ENCODE measurements at places on chromosomes 6 and 20. TPM values are rescaled to one million over a fixed set of nuclear protein-coding genes. Genes with fewer than 3 reads are reported as not detected.

GRCh38 chr6:90663873-90664272 is 77.0 kb upstream of the MAP3K7 start:
- H3K4me1 ChIP-seq, result no peaks in the 10 kb centered on the region
- no peaks in the 10 kb centered on the region for H3K27me3 ChIP-seq
- no peak overlapping the region for H3K27ac ChIP-seq
- no peak for DNase-seq
- H3K36me3 ChIP-seq, result no peaks in the 10 kb centered on the region

DNA sequence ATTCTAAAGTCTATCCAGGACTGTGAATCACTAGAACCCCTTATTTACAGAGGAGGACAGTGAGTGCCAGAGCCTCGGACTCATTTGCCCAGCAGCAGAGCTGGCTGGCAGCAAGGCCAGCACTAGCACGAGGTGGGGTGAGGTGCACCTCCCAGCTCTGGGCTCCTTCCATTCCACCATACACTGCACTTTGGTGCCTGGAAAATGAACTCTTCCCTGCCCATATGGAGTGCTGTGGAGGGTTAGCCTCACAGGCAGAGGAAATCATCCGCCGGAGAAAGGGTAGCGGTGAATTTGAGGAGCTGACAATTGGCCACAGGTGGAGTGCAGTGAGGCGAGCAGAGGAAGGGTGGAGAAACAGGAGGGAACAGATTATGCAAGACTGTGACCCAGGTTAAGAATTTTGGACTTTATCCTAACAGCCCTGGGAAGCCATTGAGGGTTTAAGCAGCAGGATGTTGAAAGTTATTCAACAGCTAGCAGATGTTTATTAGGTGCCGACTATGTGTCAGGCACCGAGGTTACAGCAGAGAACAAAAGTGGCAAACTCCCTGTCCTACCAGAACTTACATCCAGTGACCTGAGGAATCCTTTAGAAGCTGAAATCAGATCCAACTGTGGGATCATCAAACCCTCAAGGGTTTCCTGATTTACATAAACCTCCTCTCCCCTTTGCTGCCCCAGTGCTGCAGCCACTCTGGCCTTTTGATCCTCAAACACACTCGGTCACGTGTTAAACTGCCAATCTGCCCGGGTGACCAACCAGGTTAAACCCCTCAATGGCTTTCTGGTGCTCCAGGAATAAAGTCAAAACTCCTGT is 6.2 kb downstream of the TRIM26 start:
- no peaks in the 10 kb centered on the region for H3K27me3 ChIP-seq
- H3K27ac ChIP-seq, result peak overlapping the region; percentile 27
- no peak for DNase-seq
- no peak overlapping the region for H3K4me3 ChIP-seq

DNA sequence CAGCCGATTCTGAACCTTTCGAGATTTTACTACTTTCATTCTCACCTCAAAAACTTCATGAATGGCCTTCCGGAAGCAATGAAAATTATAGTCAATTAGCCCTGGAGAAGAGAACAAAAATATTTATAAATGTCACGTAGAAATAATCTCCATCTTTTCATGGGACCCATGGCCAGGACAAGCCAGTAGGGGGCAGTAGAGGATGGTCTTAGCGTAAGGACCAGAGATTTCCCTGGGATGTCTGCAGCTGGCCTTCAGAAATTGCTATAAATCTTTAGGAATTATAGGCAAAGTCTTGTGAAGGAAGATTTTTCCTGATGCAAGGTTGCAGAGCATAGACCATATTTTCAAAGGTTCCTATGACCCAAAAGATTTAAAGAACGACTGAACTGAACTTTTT is 15.6 kb upstream of the UBE2J1 start:
- no peaks in the 10 kb centered on the region for H3K4me1 ChIP-seq
- no peak for DNase-seq
- no peak overlapping the region for H3K4me3 ChIP-seq

DNA sequence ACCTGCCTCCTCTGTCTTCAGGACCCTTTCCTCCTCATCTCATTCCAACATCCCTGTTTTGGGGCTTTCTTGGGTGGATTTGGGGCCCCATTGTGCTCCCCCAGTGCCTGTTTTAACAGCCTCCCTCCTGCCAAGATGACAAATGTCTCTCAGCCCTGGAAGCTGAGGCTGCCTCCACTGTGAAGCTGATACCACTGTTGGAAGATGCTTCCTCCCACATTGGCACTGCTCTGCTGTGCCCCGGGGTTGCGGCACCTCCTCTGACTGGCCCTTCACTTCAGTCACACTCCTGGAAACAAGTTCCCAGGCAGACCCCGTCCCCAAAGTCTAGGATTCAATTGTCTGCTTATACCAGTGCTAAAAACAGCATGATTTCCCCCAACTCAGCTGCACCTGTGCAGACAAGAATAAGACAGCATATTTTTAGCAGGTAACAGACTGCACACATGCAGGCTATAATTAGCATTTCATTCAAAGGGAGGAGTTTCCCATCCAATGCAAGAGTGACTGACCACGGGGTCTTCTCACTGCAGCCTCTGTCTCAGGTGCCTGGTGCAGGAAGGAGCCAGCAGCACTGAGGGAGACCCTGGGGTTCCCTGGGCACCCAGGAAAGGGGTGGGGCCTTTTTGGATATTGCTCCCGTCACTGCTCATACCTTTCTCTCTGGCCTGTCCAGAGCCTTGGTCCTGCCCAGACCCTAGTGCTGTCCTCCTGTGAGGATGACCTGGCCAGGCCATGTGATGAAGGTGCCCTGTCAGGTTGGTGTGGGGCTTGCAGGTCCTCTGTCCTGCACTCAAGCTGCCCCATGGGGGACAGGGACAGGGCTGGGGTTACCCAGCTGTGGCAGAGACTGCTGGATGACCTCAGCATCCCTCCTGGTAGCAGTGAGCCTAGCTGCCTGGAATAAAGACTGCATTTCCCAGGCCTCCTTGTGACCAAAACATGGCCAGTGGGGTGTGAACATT is 31.5 kb upstream of the SULF2 start:
- H3K4me1 ChIP-seq, result no peaks in the 10 kb centered on the region
- H3K27me3 ChIP-seq, result peaks cover 16% of the 10 kb centered on the region
- no peak overlapping the region for H3K4me3 ChIP-seq
- no peak for DNase-seq
- H3K36me3 ChIP-seq, result no peaks in the 10 kb centered on the region

DNA sequence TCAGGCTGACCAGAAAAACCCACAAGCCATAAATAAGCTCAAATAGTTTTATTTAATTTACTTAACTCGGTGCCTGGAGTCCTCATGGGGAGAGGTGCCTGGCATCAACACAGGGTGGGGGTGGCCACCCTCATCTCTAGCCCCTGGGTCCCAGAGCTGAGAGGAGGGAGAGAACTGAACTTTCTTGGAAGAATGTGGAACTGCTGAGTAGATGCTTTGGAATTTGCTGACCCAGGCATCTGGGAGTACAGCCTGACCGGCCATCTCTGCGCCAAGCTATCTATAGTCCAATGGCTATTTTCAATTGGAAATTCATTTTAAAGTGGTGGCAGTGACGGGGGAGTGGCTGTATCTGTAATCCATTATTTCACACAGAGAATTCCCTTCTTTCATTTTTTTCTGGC is 104.8 kb downstream of the CDH26 start:
- H3K4me3 ChIP-seq, result no peak overlapping the region
- DNase-seq, result no peak
- no peaks in the 10 kb centered on the region for H3K36me3 ChIP-seq
- H3K4me1 ChIP-seq, result no peaks in the 10 kb centered on the region
- peaks cover 2% of the 10 kb centered on the region for H3K27me3 ChIP-seq

DNA sequence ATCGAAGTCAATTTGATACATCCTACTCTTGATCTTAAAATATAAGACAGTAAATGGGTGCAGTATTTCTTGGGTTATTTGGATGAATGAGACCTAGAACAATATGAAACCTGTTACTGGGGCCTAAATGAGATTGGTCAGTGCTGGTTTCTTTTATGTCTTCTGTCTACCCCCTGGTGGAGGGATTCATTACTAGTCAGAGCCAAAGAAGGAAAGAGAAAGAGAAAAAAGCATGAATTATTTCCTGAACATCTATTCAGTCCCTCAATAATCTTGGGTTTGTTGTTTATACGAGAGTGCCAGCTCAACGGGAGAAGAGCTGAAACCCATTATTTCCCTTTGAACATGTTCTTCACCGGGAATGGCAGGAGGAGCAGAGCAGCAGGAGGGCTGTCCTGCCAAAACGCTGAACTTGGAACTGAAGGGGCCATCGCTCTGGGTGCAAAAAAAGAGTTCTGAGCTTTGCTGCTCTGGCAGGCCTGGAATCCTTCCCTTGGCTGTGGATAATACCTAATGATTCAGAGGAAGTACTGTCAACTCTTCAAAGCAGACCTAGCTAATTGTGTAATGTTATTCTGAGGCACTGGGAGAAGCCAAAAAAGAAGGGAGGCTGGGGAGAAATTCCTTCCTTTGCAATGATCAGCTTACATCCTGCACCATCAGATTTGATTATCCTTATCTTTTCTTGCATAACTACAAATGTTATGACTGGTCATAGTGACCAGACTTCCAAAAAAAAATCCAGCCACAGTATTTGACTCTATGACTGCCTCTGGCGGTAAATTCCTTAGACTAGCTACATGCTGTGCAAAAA is 72.0 kb downstream of the BLOC1S5 start:
- no peak for DNase-seq
- no peaks in the 10 kb centered on the region for H3K36me3 ChIP-seq
- H3K27me3 ChIP-seq, result no peaks in the 10 kb centered on the region
- H3K4me1 ChIP-seq, result no peaks in the 10 kb centered on the region
- no peak overlapping the region for H3K27ac ChIP-seq

- no peak overlapping the region for H3K4me3 ChIP-seq
- no peak overlapping the region for H3K27ac ChIP-seq
- no peak for DNase-seq
- no peaks in the 10 kb centered on the region for H3K4me1 ChIP-seq
- no peaks in the 10 kb centered on the region for H3K36me3 ChIP-seq
Observed at GRCh38 chr20:16216914-16217230, 356.4 kb downstream of the KIF16B start.

GRCh38 chr6:125746731-125747588 is 2.5 kb upstream of the HEY2 start:
- no peak for DNase-seq
- H3K4me1 ChIP-seq, result peaks cover 24% of the 10 kb centered on the region
- peaks cover 81% of the 10 kb centered on the region for H3K27me3 ChIP-seq
- H3K27ac ChIP-seq, result no peak overlapping the region

DNA sequence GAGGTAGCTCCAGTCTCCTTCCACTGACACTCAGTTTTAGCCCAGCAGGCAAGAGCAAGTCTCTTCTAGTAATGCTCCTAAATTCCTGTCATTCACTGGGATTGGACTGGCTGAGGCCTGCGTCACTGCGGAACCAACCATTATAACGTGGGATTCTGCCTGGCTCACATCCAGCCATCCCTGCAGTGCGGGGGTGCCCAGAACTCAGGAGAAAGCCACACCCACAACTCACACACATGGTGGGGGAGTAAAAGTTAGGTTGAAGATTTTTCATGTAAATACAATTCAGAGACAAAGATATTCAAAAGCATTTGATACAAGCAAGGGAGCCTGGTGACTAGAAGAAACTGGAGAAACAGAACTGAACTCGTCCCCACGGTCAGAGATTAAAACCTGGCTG is 504.0 kb upstream of the CDH4 start:
- no peak overlapping the region for H3K27ac ChIP-seq
- no peak overlapping the region for H3K4me3 ChIP-seq
- no peaks in the 10 kb centered on the region for H3K36me3 ChIP-seq
- no peak for DNase-seq
- no peaks in the 10 kb centered on the region for H3K4me1 ChIP-seq
- no peaks in the 10 kb centered on the region for H3K27me3 ChIP-seq

DNA sequence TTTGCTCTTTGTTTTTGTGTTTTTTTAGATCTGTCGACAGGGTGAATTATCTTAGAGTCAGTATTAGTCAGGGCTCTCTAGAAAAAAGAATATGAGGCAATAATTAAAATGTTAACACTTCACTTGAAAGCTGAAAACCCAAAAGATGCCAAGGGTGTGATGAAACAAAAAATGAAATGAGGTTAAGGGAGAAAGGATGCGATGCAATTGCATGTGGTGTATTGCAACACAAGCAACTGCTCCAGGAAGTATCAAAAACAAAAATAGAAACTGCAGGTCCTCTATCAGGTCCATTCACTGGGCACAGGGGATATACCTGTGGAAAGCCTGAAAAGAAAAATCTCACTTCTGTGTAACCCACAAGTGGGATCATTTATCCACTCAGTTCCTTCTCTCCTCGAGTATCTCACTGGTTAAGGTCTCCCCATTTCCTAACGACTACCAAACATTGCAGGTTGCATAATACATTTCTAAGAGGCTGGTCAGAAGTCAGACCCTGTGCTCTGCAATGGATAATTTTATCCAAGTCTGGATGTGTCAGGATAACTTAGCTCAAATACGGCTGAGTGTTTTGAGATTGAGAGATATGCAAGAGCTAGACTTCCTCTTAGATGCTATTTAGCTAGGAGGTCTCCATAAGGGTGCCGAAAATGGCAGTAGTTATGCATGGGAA is 257.7 kb upstream of the GJE1 start:
- H3K36me3 ChIP-seq, result no peaks in the 10 kb centered on the region
- H3K27me3 ChIP-seq, result no peaks in the 10 kb centered on the region
- no peaks in the 10 kb centered on the region for H3K4me1 ChIP-seq
- H3K4me3 ChIP-seq, result no peak overlapping the region
- no peak overlapping the region for H3K27ac ChIP-seq

DNA sequence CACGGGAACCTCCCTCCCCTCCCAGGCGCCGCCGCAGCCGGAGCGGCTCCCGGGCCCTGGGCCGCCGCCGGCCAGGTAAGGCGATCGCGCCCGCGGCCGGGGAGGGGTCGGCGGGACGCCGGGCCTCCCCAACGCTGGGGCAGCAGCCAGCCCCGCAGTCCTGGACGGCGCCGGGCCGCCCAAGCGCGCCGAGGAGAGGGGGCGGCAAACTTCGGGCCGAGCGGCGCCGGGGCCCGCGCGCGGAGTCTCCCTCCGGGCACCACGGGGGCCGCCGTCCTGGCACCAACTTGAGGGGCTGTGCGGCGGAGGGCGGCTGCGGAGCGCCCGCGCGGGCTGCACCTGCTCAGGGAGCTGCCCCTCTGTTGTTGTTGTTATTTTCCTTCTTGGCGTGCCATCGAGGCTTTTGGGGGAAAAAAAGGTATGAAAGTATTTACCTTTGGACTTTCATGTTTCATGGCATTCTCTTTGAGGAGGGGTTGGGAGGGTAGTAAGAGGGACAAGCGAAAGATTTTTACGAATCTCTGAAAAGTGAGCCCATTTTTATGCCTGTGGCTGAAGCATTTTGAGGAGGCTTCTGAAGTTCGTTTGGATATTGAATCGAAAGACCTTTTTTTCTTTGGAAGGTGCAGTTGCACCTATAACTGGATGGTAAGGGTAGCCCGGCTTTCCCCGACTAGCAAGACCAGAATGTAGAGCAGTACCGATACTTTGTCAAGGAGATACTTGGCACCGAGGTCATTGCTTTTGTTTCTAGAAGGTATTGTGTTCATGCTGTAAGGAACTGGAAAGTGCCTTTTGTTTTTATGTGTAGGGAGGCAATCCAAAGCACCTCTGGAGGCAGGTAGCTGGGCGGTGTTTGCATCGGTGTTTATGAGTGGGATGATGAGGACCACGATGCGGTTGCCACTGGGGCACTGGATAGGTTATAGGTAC is at the start of gene RNF182:
Gene RNF182, plus strand, starts transcription at position 4 of the 933 bp plus-strand sequence. CDS start 52,168 bp downstream, outside the sequence.
- H3K27me3 ChIP-seq, result no peaks in the 10 kb centered on the region
- H3K4me3 ChIP-seq, result peak within 1 kb of the TSS; percentile 72
- peaks cover 17% of the 10 kb centered on the region for H3K4me1 ChIP-seq
- no peaks in the 10 kb centered on the region for H3K36me3 ChIP-seq
- H3K27ac ChIP-seq, result peak within 1 kb of the TSS; percentile 84
- DNase-seq, result no peak

Gene MYBL2
- total RNA-seq, result 138 TPM

Gene CAGE1
- not detected for total RNA-seq

Gene MAS1
- not detected for total RNA-seq

Gene COX4I2
- total RNA-seq, result not detected

Gene SLC22A2
- total RNA-seq, result not detected

Gene ID1
- 152 TPM for total RNA-seq
